Stimulated activated CD8-positive, alpha-beta memory T cell treated with anti-CD3 and anti-CD28 coated beads, Interleukin-7, amount 100 ng/mL, for 4 hours (primary cell): ENCODE measurements at places on chromosomes 3 and 15.

DNA sequence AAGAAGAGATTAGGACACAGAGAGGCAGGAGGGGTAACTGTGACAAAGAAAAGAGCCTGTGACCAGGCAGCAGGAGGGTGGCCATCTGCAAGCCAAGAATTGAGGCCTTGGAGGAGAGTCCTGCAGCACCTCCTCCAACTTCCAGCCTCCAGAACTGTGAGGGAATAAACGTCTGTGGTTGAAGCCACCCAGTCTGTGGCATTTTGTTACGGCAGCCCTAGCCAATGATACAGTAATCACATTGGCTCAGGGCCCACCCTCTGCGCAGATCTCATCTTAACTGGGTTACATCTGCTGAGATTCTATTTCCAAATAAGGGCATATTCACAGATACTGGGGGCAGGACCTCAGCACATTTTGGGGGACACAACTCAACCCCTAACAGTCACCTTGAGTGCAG lies 11.3 kb downstream of the SELENOS start:
- DNase-seq: no peak

GRCh38 chr15:100899601-100900000 lies 19.6 kb upstream of the LRRK1 start:
- no peak for DNase-seq

GRCh38 chr3:175977968-175978752 lies 1119.0 kb downstream of the NAALADL2 start:
- DNase-seq: no peak

DNA sequence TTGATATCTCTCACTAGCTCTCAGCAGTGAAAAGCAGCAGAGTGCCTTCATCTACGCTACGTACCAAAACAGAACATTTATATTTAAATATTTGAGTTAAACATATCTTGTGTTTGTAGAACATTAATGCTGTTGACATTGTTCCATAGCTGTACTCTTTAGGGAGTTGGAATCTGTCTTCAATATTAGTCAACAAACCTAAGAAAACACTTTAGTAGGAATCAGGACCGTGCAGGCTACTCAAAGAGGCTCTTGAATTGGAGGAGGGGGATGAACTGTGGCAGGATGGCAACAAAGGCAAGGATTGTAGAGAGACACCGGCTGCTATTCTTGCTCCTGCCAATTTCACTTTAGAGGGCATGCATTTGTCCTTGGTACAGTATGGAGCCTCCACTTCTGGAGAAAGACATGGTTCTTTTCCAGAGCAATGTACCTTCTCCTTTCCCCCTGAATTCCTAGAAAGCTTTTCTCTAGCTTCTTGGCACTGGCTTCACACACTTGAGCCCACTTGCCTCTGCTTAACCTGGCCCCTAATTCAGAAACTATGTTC lies 265.9 kb downstream of the CD47 start:
- no peak for DNase-seq

GRCh38 chr3:134685929-134686802 lies 35.3 kb upstream of the KY start:
- no peak for DNase-seq

DNA sequence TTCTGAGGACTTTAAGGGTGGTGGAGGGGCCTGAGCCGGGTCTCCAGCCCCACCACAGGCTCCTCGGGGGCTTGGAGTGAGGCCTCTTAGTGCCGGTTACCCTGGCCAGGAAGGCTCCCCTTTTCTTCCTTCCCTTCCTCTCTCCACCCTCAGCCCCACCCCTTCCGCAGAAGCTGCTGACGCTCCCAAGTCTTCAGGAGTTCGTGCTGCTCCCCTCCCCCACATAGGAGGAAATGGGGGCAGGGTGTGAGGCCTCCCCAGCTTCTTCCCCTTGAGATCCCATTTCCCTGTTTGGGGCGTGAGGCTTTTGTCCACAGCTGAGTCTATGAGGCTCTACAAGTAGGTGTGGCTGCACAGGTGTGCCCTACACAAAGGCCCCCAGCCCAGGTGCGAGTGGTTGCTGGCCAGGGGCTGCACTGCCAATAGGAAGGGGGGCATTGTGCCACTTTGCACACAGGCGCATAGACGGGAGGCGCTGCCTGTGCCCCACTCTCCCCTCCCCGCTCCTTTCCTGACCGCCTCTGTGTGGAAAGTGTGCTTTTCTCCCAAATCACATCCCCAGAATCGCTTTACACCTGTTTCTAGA lies 915 bp upstream of the CALML4 start:
- DNase-seq: no peak
